ENCODE measurements at places on chromosomes 4 and X.

DNA sequence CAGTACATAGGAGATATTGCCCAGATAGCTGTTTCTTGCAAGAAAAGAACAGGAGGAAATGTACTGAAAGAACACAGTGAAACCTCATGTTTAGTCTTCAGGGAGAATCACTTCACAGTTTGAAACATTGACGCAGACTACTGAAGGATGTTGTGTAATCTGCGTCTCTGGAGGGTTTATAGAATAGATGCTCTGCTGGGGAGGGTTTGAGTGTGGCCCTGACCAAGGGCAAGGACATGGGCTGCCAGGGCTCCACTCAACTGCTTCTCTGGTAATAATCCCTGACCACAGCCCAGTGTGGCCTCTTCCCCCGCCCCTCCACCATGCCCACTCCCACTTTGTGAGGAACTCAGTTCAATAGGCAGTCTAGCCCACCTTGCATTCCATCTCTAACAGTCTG, 15.8 kb upstream of the ACE2 start:
- no peak for DNase-seq

DNA sequence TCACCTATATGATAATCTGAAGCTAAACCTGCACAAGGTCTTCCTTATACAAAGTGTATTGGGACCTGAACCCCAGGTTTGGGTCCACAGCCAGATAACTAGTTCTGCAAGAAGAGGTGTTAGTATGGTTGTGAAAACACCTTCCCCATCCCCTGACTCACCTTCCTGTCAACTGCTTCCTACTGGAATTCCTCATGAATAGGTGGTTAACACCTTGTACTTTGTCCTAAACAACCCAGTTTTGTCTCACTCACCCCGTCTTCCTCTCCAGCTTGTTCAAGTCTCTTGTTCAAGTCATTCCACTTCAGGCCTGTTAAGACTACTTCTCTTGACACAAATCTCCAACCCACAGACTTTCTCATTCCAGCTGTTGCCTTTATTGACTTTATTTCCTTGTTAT, 45.5 kb downstream of the CCNG2 start:
- DNase-seq: no peak

DNA sequence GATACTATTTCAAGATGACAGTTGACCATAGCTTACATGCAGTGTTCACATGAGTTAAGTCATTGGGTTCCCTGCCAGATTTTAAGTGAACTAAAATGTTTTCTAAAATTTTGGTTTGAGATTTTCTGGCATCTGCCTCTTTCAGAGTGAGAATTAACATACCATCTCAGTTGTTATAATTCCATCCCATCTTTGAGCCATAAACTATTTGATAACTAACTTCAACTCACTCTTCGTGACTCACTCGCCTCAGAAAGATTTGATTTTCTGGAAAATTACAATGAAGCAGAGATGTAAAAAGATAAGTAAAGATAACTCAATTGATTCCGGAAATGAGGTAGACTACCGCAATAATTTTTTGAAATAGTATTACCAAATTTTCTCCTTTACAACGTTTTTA, 61.8 kb downstream of the HMGB2 start:
- DNase-seq: no peak

DNA sequence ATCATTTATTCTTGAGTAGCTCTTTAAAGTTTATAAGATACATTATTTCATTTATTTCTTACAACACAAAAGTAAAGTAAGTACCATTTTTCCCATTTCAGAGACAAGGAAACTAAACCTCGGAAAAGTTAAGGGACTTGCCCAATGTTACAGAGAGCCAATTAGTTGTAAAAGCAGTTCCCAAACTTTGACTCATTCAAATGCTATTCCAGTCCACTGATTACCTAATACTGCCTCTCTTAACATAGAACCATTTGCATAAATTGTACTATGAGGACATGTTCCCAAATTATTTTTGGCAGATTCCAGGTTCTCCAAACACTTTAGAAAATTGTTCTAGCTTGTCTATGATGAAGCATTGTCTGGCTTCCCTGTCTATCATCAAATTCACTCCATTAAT, 45.6 kb upstream of the GRIA3 start:
- DNase-seq: no peak

DNA sequence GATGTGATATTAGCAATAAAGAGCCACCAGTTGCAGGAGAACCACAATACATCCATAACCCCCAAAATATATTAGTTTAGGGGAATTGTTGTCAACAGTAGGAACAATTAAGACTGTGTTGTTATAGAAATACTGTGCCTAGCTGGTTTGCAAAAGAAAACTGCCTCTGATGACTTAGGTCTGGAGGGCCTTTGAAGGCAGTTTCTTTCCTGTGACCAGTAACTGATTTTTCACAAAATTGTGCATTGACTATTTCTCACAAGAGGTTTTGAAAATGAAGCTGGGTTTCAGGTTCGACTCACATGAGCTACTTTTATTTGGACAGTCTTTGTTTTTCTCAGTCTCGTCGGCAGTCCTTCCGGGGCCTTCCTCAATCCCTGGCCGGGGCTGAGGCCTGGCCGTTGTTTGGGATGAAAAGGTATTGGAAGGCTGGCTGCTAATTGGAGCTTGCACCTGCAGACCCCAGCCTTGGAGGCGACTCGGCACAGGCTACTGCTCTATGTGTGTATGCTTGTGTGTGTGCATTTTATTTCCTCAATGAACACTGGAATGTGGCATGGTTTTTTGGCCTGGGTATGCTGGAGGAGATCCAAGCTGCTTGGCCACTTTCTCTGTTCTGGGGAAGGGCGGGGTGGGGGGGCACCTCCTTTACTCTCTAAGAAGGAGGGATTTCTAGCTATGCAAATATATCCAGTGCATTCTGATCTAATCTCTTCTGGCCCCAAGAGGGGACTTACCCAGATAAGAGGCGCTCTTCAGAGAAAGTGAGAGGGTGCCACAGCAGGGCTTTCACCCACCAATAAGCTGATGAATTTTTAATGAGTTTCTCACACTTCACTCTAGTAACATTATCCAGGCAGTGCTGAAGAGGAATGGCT, 49.5 kb upstream of the LNX1 start:
- no peak for DNase-seq

- no peak for DNase-seq
Observed at GRCh38 chrX:28591542-28591941, 4.3 kb downstream of the IL1RAPL1 start.

GRCh38 chr4:95181243-95181995, 367.4 kb downstream of the UNC5C start:
- no peak for DNase-seq

DNA sequence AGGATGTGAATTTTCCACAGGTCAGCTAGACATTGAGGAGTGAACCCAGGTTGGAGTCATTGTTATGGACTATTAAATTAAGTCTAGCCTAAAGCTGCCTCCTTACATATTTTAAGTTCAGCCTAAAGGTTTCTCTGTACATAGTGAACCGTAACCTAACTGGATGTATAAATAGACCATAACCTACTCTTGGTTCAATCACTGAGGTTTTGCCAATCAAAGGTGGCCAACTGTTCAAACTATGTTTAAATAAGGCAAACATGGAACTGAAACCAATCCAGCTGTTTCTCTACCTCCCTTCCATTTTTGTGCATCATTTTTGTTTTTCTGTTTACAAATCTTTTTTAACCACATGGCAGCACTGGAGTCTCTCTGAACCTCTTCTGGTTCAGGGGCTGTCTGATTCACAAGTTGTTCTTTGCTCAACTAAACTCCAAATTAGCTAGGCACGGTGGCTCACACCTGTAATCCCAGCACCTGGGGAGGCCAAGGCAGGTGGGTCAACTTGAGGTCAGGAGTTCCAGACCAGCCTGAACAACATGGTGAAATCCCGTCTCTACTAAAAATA, 43.9 kb upstream of the SFRP2 start:
- DNase-seq: no peak

DNA sequence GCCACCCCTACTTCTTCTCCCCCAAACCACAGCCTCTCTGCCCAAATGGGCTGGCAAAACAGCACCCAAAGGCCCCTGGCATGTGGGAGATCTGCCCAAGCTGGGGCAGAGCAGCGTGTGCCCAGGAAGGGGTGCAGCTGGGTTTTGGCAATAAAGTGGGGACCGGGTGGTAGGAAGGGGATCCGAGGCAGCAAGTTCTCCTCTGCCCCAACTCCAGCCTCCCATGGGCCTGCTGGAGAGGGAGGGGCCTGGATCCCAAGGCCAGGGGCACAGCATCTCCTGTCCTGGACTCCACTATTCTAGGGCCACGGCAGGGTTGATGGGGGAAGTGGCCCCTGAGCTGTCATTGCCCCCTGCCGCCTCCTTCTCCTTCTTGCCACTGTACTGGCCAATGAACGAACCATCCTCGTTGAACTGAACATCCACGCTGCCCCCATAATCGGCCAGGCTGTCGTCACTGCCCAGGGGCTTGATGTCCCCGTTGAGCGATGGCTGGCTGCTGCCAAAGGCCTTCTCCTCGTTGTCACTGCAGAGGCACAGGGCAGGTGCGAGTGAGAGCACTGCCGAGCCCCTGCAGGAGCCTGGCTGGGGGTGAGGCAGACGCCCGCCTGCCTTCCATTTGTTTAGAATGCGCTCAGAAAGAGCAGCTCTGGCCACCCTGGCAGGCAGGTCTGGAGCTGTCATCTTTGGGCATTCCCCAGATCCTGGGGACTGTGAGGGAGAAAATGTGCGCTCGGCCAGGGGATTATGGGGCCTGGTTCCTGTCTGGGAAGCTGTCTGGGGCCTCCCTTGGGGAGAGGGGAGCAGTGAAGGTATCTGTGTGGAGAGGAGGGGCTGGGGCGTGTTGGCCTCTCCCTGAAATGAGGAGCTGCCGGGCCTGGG, 23.4 kb downstream of the L1CAM start:
- DNase-seq: no peak

- no peak for DNase-seq
Observed at GRCh38 chrX:13293700-13294099, 26.2 kb downstream of the ATXN3L start.

DNA sequence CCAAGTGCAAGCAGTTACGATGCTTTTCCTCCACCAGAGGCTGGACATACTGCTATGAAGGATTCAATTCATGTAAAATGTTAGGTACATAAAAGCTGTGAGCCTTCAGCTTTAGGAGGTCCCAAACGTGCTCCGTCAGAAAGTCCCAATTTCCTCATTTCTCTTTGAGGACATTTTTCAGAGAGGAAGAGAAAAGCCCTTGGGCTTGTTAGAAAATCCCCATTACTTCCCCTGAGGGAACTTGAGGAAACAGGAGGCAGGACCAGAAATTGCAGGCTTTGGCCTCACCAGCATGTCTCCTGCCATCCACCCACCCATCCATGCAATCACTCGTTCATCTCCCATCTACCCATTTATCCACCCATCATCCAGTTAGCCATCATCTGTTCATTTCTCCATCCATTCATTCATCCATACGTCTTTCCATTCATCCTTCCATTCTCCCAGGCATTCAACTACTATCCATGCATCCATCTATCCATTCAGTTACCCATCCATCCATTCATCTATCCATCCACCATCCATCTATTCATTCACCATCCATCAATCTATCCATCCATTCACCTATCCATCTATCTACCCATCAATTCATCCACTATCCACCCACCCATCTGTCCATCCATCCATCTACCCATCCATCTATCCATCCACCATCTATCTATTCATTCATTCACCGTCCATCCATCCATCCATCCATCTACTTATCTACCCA, 223.5 kb downstream of the AFAP1 start:
- no peak for DNase-seq

DNA sequence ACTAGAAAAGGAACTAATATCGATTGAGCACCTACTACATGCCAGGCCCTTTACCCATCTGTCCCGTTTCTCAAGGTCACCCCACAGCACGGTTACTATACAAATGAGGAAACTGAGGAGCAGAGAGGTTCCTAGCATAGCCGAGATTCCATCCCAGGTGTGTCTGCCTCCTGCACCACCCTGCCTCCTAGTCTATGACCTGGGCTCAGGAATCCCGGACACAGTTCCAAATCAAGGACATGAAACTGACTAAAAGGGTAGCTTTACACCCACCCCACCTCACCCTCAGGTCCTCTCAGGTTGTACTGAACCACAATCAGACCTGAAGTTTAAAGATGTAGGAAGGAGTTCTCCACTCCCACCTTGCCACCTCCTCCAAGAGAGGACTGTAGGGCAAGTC, 55.6 kb downstream of the APBB2 start:
- DNase-seq: no peak

DNA sequence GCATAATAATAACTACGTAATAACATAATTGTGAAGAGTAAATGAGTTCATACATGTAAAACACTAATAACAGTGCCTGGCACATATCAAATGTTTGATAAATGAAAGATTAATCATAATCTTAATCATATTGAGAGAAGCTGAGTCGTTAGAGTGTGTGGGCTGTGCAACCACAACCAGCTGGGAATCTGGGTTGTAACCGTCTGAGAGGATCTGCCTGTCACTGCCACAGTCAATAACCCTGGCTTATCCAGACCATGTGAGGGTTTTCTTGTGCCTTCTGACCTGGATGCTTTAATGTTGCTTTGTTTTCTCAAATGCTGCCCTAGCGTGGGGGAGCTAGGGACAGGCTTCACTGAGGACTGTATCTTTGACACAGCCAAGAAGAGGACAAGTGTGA, 73.9 kb downstream of the TRPC5 start:
- no peak for DNase-seq

DNA sequence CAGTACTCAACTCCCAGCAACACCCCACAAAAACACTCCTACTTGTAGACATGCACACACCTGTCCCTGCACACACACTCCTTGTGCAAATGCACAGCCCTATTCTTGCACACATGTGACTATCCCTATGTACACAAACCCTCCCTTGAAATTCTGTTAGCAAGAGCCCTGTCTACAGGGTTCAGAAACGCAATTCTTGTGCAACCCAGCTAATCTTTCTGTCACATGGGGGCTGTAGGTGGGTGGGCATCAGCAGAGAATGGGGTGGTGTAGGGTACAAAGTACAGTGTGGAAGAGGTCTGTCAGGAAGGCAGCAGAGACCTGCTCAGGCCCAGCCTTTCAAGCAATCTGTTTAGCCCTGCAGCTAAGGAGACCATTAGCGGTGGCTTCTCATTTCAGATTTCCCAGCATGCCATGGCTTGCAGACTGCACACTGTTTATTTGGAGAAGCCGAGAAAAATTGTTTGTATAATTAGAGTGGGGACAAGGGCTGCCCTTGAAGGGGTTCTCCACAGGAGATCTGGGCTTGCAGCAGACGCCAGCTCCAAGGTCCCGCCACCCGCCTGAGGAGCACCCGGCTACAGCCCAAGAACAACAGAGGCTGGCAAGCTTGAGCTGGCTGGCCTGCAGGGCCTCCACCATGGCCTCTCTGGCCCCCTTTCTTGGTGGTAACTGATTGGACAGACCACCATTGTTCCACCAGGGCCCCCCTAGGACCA, 144.0 kb upstream of the PJA1 start:
- DNase-seq: no peak

DNA sequence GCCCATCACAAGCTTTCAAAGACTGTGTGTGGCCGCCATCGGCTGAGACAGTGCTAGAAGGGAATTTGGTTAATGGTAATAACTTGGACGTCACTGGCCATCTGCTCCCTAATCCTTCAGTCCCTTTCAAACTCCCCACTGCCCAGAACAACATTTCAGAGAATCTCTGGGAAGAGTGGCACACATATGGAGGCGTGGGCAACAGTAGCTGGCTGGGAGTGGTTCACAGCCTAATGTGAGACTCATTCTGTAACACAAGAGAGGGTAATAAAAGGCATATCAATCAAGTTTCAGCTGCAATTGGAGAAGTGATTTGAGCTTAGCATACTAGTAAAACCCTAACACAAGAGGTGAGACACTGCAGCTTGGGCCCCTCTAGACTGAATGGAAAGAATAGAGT, 15.4 kb downstream of the SMIM10 start:
- DNase-seq: no peak
